ENCODE measurements at places on chromosomes 3 and 15. TPM values are rescaled to one million over a fixed set of nuclear protein-coding genes. Genes with fewer than 3 reads are reported as not detected.

GRCh38 chr15:40498418-40498817 lies 27.6 kb downstream of the CHST14 start:
- no peaks in the 10 kb centered on the region for H3K36me3 ChIP-seq
- DNase-seq: no peak
- H3K27ac ChIP-seq: no peak overlapping the region
- no peak overlapping the region for H3K4me3 ChIP-seq
- no peaks in the 10 kb centered on the region for H3K27me3 ChIP-seq
- H3K4me1 ChIP-seq: no peaks in the 10 kb centered on the region

ST3GAL6 gene
- total RNA-seq: 8.2 TPM

- no peak overlapping the region for H3K27ac ChIP-seq
- H3K36me3 ChIP-seq: no peaks in the 10 kb centered on the region
- H3K4me1 ChIP-seq: peaks cover 6% of the 10 kb centered on the region
- DNase-seq: no peak
- no peak overlapping the region for H3K4me3 ChIP-seq
- no peaks in the 10 kb centered on the region for H3K27me3 ChIP-seq
Measured at GRCh38 chr3:53944028-53944427, 52.4 kb upstream of the SELENOK start.

SNRPN gene
- 83.0 TPM for total RNA-seq

DNA sequence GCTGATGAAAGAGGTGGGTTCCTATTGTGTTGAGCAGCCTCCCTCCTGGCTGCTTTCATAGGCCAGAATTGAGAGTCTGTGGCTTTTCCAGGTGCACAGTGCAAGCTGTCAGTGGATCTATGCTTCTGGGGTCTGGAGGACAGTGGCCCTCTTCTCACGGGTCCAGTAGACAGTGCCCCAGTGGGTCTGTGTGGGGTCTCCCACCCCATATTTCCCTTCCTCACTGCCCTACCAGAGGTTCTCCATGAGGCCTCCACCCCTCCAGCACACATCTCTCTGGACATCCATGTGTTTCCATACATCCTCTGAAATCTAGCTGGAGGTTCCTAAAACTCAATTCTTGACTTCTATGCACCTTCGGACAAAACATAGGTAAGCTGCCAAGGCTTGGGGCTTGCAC lies 201.2 kb downstream of the FAM43A start:
- no peak for DNase-seq
- H3K27me3 ChIP-seq: no peaks in the 10 kb centered on the region
- H3K27ac ChIP-seq: no peak overlapping the region
- no peak overlapping the region for H3K4me3 ChIP-seq

ACTC1 gene
- not detected for total RNA-seq

GMNC gene
- 1.9 TPM for total RNA-seq

- no peaks in the 10 kb centered on the region for H3K36me3 ChIP-seq
- H3K27ac ChIP-seq: no peak overlapping the region
- peaks cover 6% of the 10 kb centered on the region for H3K27me3 ChIP-seq
- no peak overlapping the region for H3K4me3 ChIP-seq
- no peak for DNase-seq
Measured at GRCh38 chr3:8767667-8768363, 1.6 kb downstream of the OXTR start.

DNA sequence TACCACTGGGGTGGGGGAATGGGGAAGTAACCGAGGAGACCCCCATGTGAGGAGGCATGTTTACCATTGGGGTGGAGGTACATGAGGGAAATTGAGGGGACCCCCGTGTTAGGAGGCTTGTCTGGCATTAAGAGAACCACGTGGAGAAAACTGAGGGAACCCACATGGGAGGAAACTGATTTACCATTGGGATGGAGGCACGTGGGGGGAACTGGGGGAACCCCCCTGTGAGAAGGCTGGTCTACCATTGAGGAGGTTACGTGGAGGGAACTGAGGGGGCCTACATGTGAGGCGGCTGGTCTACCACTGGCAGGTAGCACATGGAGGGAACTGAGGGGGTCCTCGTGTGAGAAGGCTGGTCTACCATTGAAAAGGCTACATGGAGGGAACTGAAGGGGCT lies 159.4 kb downstream of the FBLN2 start:
- H3K36me3 ChIP-seq: no peaks in the 10 kb centered on the region
- no peak for DNase-seq
- no peak overlapping the region for H3K27ac ChIP-seq

GRCh38 chr15:100687582-100688141 lies 85.3 kb downstream of the ASB7 start:
- no peaks in the 10 kb centered on the region for H3K4me1 ChIP-seq
- H3K36me3 ChIP-seq: no peaks in the 10 kb centered on the region
- no peak for DNase-seq
- H3K27ac ChIP-seq: no peak overlapping the region

DNA sequence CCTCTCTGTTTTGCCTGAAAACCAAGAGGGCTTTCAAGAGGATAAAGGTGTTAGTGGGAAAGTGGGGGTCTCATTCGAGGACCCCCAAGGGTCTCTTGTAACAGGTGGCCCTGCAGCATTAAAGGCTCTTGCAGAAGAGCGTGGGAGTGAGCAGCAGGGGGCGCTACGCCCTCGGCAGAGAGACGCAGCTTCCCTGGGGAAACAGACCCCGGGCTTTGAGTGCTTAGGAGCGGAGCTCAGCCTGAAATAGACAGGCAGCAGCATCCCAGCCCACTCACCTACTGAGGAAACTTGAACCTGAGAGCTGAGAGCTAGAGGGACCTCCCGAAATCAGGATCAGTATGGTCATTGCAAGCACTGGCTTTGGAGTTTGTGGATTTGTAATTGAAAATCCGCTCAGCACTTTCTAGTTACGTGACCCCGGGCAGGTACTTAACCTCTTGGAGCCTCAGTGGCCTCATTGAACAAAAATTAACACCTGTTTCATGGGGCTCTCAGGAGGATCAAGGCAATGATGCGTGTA lies 25.7 kb downstream of the RPLP1 start:
- no peaks in the 10 kb centered on the region for H3K27me3 ChIP-seq
- no peak overlapping the region for H3K4me3 ChIP-seq
- H3K27ac ChIP-seq: no peak overlapping the region
- H3K36me3 ChIP-seq: no peaks in the 10 kb centered on the region
- peak; percentile 82 for DNase-seq

DNA sequence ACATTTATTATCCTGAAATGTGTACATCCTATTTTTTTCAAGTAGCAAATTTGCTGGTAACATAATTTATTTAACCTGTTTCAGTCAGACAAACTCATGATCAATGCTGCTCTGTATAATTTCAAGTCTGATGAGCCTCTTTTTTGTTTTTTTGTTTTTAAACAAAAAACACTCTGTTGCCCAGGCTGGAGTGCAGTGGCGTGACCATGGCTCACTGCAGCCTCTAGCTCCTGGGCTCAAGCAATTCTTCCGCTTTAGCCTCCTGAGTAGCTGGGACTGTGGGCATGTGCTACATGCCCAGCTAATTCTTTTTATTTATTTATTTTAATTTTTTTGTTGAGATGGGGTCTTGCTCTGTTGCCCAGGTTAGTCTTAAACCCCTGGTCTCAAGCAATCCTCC lies 40.1 kb upstream of the CAPN3 start:
- H3K27ac ChIP-seq: no peak overlapping the region
- DNase-seq: no peak
- H3K4me3 ChIP-seq: no peak overlapping the region
- no peaks in the 10 kb centered on the region for H3K36me3 ChIP-seq
- peaks cover 6% of the 10 kb centered on the region for H3K4me1 ChIP-seq

PDZRN3 gene
- total RNA-seq: 0.24 TPM

DNA sequence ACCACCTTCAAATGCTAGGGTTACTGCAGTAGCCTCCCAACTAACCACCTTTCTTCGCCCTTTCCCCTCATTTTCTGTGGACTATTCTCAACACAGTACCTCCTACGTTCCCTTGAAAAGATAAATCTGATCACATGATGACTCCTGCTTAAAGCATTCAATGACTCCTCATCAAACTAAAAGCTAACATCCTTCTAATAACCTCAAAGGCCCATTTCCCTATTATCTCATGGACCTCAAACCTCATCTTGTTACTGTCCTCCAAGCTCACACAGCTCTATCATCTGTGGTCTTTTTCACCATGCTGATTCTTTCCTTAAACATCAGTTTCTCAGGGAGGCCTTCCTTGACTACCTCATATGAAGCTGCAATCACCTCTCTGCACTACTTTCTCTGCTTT lies 29.6 kb downstream of the GADL1 start:
- no peak overlapping the region for H3K4me3 ChIP-seq
- no peak for DNase-seq
- no peak overlapping the region for H3K27ac ChIP-seq
- H3K4me1 ChIP-seq: peaks cover 50% of the 10 kb centered on the region
- H3K36me3 ChIP-seq: no peaks in the 10 kb centered on the region
- H3K27me3 ChIP-seq: no peaks in the 10 kb centered on the region

DNA sequence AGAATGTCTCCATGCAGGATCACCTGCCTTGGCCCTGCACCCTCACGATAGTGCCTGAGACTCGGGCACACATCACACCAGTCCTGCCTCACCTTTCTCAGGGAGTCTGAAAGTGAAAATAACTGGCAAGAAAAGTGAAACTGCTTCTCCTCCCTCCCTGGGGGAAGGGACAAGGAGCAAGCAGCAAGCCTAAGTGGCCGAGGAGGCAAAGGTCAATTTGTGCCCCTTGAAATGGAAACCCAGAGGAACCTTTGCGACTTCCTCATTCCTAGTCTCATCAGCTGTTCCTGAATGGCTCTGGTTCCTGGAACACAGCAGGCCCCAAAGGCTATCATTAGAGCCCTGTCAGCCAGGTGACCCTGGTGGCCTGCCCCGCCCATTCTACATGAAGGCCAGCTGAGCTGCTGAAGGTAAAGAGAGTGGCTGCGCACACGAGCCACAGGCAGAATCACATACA lies 28.0 kb upstream of the SLCO2A1 start:
- H3K4me1 ChIP-seq: no peaks in the 10 kb centered on the region
- no peak overlapping the region for H3K4me3 ChIP-seq
- H3K36me3 ChIP-seq: no peaks in the 10 kb centered on the region
- peaks cover 27% of the 10 kb centered on the region for H3K27me3 ChIP-seq
- DNase-seq: no peak

DNA sequence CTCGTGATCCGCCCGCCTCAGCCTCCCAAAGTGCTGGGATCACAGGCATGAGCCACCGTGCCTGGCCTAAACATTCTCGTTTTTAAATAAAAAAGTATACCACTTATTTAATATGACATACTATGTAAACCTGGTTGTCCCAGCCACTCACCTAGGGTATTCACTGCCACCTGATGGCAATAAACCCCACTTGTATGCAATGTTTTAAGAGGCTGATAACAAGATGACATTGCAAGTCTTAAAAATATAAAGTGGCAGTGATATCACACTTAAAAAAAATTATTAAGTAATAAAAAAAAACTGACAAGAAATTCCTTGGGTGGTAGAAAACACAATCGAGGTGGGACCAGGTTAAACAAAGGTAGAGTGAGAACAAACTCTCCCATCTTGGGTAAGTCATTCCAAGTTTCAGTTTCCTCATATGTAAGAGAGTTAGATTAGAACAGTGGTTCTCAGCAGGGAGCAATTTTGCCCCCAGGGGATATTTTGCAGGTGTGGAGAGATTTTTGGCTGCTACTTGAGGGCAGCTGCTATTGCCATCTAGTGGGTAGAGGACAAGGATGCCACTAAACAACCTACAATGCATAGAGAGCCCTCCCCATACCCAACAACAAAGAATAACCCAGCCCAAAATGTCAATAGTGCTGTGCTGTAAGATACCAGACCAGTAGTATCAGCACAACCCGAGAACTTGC lies 14.5 kb downstream of the ARF4 start:
- H3K36me3 ChIP-seq: peaks cover 3% of the 10 kb centered on the region
- H3K27ac ChIP-seq: no peak overlapping the region
- H3K4me3 ChIP-seq: no peak overlapping the region
- H3K4me1 ChIP-seq: no peaks in the 10 kb centered on the region
- DNase-seq: no peak

- no peak overlapping the region for H3K4me3 ChIP-seq
- H3K4me1 ChIP-seq: no peaks in the 10 kb centered on the region
- H3K27me3 ChIP-seq: peaks cover 4% of the 10 kb centered on the region
- no peaks in the 10 kb centered on the region for H3K36me3 ChIP-seq
Measured at GRCh38 chr3:187944390-187945179, 199.3 kb upstream of the BCL6 start.

GRCh38 chr15:71342658-71343057 lies 227.4 kb downstream of the THSD4 start:
- no peaks in the 10 kb centered on the region for H3K27me3 ChIP-seq
- no peaks in the 10 kb centered on the region for H3K36me3 ChIP-seq
- no peak overlapping the region for H3K4me3 ChIP-seq
- H3K4me1 ChIP-seq: no peaks in the 10 kb centered on the region
- DNase-seq: no peak
- H3K27ac ChIP-seq: no peak overlapping the region

DNA sequence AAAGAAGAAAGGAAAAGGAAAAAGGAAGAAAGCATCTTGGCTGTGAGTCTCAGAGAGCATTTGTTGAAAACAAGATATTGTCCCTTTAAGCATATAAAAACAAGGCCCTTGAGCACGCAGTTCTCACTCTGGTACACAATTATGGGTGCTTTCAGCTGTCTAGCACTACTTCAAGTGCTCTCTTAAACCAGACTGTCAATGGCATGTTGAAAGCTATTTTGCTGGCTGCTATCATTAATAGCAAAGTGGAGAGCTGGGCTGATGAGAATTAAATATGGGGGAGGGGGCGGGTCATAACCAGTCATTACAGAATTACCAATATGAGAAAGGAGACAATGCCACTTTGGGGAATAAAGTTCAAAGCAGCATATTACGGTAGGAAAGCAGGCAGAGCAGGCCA lies 9.3 kb downstream of the TLE3 start:
- peaks cover 56% of the 10 kb centered on the region for H3K4me1 ChIP-seq
- H3K27ac ChIP-seq: no peak overlapping the region
- no peak for DNase-seq
- no peaks in the 10 kb centered on the region for H3K27me3 ChIP-seq
- H3K36me3 ChIP-seq: peaks cover 70% of the 10 kb centered on the region

GRCh38 chr3:84904212-84904611 lies 54.6 kb upstream of the CADM2 start:
- no peaks in the 10 kb centered on the region for H3K36me3 ChIP-seq
- H3K27ac ChIP-seq: no peak overlapping the region
- DNase-seq: no peak
- no peaks in the 10 kb centered on the region for H3K4me1 ChIP-seq
- no peaks in the 10 kb centered on the region for H3K27me3 ChIP-seq

GRCh38 chr15:87710406-87710805 lies 546.1 kb downstream of the NTRK3 start:
- H3K27me3 ChIP-seq: no peaks in the 10 kb centered on the region
- H3K27ac ChIP-seq: no peak overlapping the region
- no peaks in the 10 kb centered on the region for H3K36me3 ChIP-seq
- no peak overlapping the region for H3K4me3 ChIP-seq
- no peaks in the 10 kb centered on the region for H3K4me1 ChIP-seq

DNA sequence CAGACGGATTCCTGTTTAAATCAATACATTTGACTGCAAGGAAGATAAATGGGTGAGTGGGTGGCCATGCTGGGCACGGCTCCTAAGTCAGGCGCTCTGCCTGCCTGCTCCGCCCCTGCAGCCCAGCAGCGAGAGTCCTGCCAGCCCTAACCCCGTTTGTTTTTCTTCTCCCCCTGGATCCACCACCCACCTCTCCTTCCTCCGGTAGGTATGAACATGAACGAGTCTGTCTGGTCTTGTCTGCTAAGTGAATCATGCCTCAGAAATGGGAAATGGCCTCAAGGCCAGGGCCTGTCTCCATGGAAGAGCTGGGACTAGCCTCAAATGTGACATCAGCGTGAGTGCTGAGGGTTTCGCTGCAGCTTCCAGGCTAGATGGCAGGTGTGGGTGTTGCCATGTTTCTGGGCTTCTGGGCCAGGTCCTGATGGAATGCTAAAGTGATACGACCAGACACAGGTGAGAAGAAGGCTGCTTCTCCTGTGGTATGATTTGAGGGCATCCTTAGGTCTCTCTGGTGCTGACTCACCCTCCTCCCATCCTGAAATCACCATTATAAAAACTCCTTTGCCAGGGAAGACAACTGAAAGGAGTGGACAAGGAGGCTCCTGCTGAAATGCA lies 5.6 kb upstream of the FEM1B start:
- peaks cover 7% of the 10 kb centered on the region for H3K4me1 ChIP-seq
- H3K27me3 ChIP-seq: peaks cover 3% of the 10 kb centered on the region
- H3K27ac ChIP-seq: no peak overlapping the region
- no peaks in the 10 kb centered on the region for H3K36me3 ChIP-seq

All from A673 (cell line).